ENCODE measurements at places on chromosomes 1 and 21.

- no peak for DNase-seq
Observed at GRCh38 chr21:34536820-34537219, 24.8 kb upstream of the KCNE1 start.

DNA sequence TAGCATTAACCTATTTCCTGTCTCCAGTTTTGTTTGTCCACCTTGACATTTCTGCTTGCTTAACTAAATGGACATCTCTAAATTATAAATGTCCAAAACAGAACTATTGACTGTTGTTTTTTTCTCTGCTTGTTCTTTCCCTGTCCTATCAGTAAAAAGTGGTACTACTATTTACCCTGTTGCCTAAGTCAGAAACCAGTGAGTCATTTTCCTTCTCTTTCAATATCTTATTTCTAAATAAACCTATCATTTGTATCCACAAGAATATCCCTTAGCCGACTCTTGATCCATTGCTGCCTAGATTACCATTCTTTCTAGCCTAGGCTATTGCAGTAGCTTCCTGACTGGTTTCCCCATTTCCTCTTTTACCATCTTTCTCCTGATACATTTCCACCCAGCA is 22.5 kb downstream of the MIER1 start:
- DNase-seq, result no peak

DNA sequence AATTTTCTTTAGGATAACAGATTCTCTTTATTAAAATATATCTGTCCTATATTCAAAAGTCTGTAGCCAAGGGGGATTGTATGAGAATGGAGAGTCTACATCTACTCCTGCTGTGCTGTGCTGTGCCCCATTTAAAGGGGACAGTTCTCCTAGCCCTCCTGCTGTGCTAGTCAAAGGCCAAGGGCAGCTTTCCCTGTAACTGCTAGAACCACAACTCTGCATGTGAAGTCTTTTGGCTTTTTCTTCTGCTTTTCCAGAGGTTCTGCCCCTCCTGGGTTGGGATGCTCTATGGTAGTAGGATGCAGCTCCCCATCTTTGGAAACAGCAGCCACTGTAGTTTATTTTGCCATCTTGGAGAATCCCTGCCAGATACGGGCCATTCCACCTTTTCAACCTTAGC is 197.5 kb upstream of the JUN start:
- DNase-seq, result peak; percentile 13

DNA sequence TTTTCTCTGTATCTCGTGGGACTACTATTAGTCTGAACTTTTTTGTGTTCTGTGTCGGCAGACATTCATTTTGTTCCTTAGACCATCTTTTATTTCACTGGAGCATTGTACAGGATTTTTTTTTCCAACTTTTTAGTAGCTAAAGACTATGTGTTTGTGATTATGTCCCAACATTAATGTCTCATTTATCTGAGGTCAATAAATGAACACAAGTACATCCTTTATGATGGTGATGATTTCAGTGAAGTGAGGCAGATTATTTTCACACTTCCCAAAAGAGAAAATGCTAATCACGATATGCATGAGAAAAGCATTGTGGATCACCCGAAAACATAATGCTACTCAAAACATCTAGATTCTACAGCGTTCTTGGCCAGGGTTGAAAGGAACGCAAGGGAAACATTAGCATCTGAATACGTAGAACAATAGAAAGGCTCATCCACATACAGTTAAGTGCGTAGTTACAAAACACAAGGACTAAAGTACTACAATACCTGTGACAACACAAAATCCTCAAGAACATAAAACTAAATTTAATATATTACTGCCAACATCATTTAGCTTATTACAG is 981.7 kb upstream of the NCAM2 start:
- no peak for DNase-seq

GRCh38 chr1:25492323-25492722 is 51.1 kb upstream of the LDLRAP1 start:
- DNase-seq, result no peak

- DNase-seq, result no peak
Observed at GRCh38 chr1:238340989-238341388, 450.3 kb upstream of the ZP4 start.

GRCh38 chr21:28580585-28580984 is 412.1 kb downstream of the LTN1 start:
- no peak for DNase-seq

DNA sequence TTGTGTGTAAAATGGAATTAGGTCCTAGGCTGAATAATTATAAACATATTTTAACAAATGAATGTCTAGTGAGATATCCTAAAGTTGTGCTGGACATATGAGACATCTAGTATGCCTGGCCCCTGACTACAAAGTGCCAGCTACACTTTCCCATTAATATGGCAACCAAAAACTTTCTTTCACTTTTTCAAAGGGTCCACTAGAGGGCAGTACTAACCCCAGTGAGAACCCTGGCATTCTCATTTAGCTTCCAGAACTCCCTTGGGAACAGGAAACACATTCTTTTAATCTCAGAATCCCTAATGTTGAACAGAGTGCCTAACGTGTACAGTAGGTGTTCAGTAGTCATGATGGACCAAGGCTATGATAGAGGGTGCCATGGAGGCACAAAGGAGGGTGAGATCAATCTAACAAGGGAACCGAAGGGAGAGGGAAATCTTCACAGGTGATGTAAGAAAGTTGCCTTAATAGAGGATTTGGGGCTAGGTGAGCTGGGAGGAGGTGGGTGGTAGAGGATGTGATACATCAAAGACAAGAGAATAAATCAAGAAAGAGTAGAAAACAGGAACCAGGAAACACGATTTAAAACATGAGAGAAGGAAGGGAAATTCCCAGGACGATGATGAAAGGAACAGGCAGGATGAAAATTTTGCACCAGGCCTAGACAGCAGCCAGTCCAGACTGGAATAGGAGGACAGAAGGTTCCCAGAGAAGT is 41.6 kb downstream of the NSL1 start:
- peak; percentile 31 for DNase-seq

DNA sequence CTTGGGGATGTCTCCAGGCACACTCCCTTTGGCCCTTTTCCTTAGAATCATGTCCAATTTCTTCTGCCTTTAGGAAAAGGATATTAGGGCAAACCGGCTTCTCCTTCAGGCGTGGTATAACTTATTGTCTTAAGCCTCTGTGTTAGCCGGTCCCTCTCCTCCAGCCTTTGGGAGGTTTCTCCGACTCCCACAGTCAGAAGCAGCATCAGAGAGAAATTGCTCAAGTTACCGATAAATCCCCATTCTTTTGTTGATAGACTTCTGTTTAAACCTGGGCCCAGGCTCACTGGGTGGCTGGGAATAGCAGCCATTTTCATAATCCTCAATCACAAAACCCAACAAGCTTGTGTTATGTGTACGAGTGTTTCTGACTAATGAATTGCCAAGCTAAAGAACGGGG is 85.4 kb upstream of the KAZN start:
- peak; percentile 39 for DNase-seq

DNA sequence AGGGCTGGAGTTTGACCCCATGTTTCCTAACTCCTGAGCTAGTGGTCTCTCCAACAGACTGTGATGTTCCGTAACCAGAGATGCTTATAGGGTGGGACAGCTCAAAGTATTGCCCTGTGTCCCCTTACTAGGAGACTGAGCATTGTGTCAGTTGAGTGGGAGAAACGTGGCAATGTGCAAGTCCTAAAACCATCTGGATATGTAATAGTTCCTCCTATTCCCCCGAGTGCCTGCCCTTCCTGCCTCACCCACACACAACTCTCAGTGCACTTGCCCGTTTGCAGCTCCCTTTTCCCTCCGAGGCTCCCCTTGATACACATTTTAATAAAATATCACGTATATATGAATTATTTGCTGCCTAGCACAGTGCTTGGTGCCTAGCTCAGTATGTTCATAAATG is 3.4 kb downstream of the PIGV start:
- no peak for DNase-seq

DNA sequence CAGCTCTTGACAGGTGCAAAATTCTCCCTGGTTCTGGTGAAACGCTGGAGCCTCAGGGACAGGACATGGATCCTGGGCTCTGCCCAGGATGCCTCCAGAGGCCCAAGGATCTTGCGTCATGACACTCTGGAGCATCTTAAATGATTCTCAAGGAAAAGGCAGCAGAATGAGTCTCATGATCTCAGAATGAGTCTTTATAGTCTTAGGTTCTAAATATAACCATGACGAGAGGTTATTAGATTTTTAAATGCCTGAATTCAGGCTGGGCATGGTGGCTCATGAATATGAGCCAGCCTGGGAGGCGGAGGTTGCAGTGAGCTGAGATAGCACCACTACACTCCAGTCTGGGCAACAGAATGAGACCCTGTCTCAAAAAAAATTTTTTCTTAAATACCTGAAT is 55.5 kb downstream of the ECE1 start:
- DNase-seq, result no peak

- no peak for DNase-seq
Observed at GRCh38 chr1:160971618-160972056, 17.0 kb upstream of the ITLN2 start.

GRCh38 chr21:34613679-34614627 is 960 bp downstream of the RCAN1 start:
- peak; percentile 45 for DNase-seq

DNA sequence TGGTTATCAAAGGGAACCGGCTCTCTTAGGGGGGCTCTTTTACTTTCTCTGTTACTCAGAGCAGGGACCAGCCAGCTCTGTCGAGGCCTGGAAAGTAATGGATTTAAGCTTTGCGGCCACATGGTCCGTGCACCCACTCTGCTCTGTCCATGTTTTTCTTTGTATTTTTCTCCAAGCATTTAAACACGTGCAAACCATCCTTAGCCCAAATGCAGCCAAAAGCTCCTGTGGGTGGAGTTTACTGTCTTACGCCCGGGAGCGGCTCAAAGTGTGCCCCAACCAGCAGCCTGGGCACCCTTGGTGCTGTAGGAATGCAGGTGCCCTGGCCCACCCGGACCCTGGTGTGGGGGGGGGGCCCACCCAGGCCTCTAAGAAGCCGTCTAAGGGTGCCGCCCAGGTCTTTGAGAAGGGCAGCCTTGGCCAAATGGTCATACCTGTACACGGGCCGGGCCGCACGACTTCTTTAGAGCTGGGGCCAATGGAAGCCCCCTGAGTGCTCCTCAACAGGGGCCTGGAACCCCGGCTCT is 29.2 kb upstream of the POFUT2 start:
- no peak for DNase-seq

- no peak for DNase-seq
Observed at GRCh38 chr1:206110161-206110560, 7.0 kb downstream of the AVPR1B start.

- DNase-seq, result no peak
Observed at GRCh38 chr1:66152034-66152433, 359.3 kb downstream of the PDE4B start.

- no peak for DNase-seq
Observed at GRCh38 chr1:235632506-235633401, 16.8 kb downstream of the GNG4 start.

GRCh38 chr1:154557939-154558719 is at the start of gene UBE2Q1:
UBE2Q1 (minus strand) TSS chr1:154558662; CDS start chr1:154558553, 109 bp downstream.
- no peak for DNase-seq

DNA sequence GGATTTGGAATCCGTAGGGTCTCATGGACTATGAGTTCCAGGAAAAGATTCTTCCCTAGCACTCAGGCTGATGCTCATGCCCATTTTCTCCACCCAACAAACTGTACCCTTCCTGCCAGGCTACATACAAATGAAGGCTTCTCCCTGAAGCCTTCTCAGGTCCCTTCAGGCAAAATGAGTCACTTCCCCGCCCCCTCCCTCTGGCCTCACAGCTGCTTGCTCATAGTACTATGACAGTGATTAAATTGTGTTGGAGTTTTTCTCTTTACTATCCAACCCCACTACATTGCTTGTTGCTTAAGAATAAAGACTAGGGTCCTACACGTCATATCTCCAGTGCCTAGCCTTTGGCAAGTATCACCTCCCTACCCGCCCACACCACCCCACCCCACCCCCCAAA is 207.6 kb upstream of the NFIA start:
- no peak for DNase-seq

DNA sequence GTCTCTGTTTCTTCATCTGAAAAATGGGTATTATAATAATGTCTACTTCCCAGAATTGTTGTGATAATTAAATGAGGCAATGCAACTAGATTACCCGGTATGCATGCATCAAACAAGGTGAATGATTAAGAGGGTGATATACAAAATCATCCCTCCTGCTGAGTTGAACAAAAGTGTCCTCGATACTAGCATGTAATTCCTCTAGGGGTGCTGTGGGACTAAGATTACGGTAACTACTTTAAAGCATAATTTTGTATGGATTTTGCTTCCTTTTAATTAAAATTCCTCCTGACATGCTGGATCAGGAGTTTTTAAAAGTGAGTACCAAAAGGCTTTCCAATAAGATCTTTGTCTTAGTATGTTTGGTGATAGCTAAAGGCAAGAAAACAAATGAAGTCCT is 98.7 kb upstream of the PRMT6 start:
- no peak for DNase-seq

- DNase-seq, result no peak
Observed at GRCh38 chr21:40829791-40830190, 17.2 kb downstream of the DSCAM start.

DNA sequence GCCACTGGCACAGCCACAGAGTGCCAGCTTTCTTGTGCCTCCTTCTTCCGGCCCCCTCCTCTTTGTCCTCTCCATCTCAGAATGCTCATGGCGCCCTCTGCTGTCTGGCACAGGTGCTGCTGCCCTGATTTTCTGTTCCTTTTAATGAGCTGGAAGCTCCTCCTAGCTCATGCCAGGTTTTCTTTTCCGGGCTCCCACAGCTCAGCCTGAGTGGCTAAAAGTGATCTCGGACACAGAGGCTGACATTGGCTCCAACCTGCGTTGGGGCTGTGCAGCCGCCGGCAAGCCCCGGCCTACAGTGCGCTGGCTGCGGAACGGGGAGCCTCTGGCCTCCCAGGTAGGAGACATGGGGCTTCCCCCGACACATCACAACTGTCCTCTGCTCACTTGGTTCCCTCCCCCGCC is 18.7 kb downstream of the CNTN2 start:
- DNase-seq, result peak; percentile 92

DNA sequence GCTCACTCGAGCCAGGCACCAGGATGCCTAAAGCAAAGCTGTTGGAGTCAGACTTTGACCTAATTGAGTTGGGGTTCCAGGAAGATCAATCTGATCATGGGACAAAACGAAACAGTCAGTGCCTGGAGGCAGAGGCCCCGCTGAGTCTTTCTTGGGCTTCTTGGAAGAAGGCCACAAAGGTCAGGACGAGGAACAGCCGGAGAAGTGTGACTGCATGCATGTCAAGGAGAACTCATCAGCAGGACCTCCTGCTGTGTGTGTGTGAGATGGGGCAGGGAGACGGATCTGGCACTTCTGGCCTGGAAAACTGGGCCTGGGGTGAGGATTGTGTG is 190.8 kb downstream of the CAMTA1 start:
- DNase-seq, result peak; percentile 62

DNA sequence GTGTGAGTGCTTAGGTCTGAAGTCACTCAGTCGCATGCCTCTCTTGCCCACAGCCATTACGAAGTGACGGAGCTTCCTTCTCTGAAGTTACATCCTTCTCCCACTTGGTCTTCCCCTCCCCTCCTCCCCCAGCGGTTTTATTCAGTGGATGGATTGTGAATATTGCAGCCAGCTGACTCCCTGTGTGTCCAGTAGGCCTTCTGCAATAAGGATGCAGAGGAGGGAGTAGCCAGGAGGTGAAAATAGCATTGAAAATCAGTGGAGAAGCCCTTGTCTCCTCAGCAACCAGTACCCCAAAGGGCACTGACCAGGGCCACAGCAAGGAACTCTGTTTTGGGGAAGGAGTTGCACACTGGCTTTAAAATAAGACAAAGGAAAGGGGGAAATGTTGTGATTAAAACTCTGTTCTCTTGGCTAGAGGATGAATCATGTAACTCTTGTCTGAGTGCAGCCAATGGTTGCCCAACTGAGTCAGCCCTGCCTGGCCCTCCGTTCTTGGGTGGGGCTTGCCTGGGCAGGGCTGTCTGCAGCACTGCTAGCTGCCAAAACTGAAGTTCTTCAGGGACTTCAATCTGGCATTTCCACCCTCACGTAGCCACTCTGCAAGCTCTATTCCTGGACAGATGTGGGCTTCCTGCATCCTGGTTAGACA is 4.3 kb downstream of the S100A10 start:
- DNase-seq, result no peak
